ENCODE measurements at places on chromosomes 2 and 18.

- DNase-seq, result no peak
These were observed 526.9 kb upstream of the ID2 start for GRCh38 chr2:8154936-8155335.

DNA sequence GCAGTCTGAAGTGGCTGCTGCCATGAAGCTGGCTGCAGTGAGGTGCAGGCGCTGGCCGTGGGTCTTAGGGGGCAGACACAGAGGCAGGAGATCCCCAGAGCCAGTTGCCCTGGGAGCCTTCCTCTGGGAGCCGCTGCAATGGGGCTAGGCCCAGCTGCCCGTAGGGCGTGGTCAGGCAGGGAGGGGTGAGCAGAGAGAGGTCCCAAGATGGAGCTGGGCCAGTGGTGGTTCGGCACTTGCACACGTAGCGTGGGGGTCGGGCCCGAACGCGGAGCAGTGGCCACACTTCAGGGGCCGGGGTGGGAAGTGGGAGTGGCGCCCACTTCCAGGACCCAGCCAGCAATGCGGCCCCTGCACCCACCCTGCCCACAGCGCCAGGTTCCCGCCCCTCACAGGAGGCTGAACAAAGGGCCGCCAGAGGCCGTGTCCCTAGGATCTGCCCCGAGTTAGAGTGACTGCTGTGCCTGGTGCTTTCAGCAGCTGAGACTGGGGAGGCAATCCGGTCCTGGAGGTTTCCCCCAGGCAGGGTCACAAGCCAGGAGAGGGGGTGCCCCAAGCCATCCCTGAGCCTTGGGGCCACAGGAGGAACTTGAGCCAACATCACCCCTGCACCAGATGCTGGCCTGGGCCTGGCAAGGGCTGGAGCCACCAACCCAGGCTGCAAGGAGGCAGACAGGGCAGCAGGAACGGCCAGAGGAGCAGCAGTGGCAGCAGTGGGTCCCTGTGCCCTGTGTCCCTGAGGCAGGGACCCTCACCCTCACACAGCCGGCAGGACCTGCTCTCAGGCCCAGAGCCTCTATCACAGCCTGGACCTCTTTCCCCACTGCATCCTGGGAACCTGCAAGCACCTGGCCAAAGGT, 21.3 kb upstream of the SP140L start:
- no peak for DNase-seq

DNA sequence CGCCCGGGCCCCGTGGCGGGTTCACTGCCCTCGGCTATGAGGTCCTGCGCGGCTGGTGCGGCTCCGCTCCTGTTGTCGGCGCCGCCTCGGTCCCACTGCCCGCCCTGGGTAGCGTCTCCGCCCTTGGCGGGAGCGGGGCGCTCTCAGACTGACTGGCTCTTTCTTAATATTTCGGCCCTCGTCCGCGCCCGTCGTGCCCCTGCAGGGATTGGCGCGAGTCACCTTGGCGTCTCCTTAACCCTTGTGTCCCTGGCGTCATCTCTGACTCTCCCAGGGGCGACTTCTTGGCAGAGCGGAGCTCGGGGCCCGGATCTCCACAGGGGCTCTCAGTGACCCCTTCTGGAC, 1.3 kb downstream of the PTMA start:
- DNase-seq, result peak; percentile 57

- no peak for DNase-seq
These were observed 15.5 kb downstream of the CCNT2 start for GRCh38 chr2:134934150-134934549.

DNA sequence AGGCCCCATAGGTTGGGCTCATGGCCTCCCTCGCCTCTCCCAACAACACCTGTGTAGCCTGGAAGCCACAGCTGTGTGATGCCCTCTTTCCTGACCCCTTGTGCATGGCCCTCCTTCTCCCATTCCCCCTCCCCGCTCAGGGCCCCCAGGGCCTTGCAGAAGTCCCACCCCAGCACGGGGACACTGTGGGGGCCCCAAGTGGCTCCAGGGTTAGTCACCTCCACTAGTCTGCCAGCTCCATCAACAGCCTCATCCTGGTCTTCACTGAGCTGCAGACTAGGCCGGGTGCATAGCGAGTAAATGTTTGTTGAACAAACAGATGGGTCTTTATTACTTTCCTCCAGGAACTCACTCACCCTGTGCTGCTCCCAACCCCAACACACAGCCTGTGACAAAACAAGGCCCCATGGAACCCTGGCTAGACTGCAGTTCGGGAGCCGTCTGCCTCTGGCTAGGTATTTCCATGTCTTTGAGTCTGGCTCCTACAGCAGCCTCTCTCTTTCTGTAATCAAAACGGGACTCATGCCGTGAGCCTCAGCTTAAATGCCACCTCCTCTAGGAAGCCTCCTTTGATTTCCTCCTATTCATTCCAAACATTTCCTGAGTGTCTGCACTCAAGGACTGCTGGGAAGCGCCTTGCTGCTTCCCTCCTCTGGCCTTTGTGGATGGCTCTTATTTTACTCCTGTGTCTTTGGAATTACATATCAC, 109.9 kb upstream of the ID2 start:
- DNase-seq, result no peak

GRCh38 chr2:50391556-50391955, 640.4 kb downstream of the NRXN1 start:
- no peak for DNase-seq

DNA sequence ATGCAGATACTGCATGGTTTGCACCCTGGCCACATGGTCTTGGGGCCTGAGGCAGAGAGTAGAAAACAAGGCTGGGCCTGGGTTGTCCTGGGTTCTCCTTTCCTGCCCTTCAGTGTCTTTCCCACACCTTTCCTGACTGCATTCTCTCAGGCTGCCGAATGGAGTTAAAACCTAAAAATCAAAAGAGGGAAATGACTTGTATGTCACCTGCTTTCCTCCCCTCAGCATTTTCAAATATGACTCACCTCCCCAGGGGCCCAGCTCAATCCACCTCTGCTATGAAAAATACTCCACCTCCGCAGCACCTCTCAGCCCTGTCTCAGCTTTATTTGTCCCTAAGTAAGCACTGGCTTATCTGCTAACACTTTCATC, 457.8 kb upstream of the MEX3C start:
- DNase-seq, result no peak

DNA sequence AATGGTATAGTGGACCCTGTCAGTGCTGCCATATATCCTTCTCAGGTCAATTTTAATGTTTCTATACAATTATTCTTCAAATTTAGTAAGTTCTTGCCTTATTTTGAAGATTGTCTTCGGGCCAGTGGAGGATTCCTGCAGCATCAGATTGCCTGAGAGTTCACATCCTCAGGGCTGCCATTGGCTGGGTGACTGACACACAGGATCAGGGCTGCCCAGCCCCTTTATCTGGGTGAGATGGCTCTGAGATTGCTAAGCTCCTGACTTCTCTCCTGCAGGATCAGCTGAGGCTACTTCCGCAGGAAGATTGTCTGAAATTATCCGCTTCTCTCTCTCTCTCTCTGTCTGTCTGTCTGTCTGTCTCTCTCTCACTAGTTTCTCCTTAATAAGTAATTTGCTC, 567.4 kb downstream of the TSN start:
- DNase-seq, result no peak

DNA sequence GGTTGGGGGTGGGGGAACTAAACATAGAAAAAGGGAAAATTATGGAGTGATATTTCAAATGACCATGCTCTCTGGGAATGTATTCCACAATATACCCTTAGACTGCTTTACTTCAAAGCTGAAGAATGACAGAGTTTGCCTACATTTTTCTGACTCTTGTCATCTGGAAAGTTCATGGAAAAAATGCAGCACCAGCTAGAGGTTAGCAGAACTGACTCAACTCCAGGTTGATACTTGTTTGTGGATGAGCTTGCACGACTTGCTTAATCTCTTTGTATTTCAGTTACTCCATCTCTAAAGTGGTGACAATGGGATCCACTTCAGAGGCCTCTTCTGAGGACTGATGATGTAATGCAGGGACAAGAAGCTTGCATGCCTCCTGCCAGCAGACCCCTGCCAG, 824.0 kb upstream of the ID2 start:
- no peak for DNase-seq

GRCh38 chr18:59467497-59467896, 108.4 kb upstream of the LMAN1 start:
- DNase-seq, result no peak

DNA sequence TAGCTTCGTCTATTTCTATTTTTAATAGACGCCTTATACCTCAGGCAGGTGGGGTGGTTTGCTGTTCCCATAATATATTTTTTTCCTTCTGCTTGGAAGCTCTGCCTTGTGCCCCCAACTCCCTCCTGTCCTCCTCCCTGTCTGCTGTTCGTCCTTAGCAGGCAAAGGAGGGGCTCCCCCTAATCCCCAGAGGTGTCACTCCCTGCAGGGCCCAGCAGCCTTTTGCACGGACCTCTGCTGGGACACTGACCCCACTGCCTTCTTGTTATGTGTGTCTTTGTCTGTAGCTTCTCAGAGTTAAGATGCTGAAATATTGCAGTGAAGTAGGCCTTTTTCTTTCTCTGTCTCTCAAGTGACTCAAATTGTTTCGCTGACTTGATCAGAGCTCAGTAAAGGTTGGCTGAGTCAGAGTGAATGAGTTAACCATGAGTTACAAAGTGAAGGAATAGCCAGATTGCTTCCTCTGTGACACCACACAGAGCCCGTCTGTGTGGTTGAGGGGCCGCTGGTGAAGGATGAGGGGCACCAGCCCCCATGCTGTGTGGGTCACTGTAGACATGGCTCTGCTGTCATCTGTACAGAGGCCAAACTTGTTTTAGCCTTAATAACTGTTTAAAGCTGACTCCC, 47.7 kb downstream of the PRKCE start:
- no peak for DNase-seq

DNA sequence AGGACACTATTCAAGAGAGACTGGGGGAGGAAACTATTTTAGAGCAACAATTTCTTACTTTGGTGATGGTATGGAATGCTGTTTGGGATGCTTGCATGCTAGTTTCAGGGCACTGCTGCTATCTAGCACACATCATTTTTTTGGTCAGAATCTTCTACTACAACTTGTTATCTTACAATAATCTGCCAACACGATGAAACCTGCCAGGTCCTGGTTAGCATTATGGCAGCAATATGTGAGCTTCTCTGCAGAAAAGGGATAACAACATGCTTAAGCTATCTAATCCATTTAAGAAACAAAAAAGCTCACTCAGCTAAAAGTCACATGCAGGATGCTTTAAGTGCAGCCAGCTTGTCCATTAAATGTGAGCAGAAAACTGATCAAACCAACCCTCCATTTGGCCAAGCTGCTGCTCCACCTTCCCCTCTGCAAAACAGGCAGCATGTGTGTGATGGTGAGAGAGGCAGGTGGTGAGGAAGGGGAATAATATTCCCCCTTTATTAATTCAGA, 30.1 kb downstream of the GAREM2 start:
- no peak for DNase-seq

- no peak for DNase-seq
These were observed 24.2 kb downstream of the ITM2C start for GRCh38 chr2:230888824-230889400.

GRCh38 chr18:49476664-49477411, 10.2 kb downstream of the C18orf32 start:
- DNase-seq, result no peak

- no peak for DNase-seq
These were observed 315.2 kb downstream of the TMX3 start for GRCh38 chr18:68399721-68400120.

DNA sequence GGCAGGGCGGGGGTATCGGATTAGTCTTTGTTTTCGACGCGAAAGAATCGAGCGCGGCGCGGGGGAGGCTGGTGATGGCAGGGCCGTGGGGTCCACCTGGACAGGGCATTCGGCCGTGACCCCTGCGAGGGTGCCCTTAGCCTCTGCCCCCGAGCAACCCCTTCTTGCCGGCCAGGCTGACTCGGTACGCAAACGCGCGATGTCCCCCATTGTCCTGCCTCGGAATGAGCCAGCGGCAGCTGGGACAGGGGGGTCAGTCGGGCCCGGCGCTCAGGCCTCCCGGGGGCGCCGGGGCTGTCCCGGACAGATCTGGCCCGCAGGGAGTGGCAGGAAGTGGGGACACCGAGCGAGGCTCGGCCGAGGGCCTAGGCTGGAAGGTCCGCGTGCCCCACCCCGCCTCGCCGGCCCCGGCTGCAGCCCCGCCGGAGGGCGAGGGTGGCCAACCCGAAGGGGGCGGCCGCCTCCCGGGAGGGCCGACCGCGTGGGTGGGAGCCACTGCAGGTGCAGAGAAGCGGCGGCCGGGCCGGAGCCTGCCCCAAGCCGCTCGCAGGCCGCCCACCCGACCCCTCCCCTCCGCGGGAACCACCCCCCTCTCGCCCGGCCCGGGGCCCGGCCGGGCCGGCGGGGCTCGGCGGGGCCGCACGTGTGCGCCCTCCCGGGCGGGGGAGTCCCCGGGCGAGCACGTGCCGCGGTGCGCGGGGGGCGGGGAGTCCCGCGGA, at the start of gene TET3:
Gene TET3 (plus strand): TSS at position 708 of the 719 bp plus-strand sequence. CDS start 1,494 bp downstream, outside the sequence.
- no peak for DNase-seq

- DNase-seq, result no peak
These were observed 142.0 kb downstream of the COPS8 start for GRCh38 chr2:237227592-237228280.

GRCh38 chr2:10415048-10415447, 33.1 kb downstream of the ODC1 start:
- no peak for DNase-seq

GRCh38 chr2:203427061-203427460, 98.9 kb downstream of the ABI2 start:
- no peak for DNase-seq

- no peak for DNase-seq
These were observed 115.3 kb downstream of the METTL8 start for GRCh38 chr2:171318463-171318934.

- no peak for DNase-seq
These were observed 58.4 kb downstream of the SH3BP4 start for GRCh38 chr2:235010117-235010714.

DNA sequence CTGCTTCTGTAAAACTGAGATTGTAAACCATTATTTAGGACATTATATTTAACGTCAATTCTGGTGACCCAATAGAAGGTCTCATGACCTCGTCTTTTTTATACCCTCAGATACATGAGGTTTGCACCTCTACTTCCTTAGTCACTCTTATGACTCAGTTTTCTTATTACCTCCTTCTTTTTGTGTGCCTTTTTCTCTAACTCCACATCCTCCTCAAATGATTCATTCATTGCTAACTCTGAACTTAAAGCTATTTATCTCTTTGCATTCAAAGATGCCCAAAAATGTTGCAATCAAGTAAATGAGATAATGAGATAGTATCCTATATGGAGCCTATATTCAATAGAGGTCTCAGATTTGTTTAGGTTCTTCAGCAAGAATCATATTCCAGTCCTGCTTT, 121.0 kb upstream of the KYNU start:
- no peak for DNase-seq

GRCh38 chr2:29749041-29749440, 172.3 kb downstream of the ALK start:
- no peak for DNase-seq

DNA sequence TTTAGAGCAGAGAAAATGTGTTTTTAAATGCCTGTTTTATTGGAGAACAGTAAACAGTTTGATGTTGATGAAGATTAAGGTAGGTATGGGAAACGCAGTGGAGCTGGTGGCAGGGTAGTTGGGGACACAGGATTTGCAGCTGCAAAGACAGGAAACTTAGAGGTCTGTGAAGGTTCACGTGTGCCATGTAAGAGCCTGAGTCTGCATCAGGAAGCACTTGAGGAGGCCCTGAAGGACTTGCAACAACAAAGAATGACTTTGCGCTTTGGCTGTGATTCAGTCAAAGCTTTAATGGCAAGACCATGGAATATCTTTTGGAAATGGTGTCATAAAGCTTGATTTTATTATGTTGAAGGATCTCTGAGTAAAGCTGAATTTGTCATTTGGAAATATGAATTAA, 347.6 kb upstream of the KCNJ3 start:
- no peak for DNase-seq
